NCI-H748 treated with DMSO at 0.1 percent for 48 hours (cell line): ENCODE measurements at places on chromosomes 4 and X.

GRCh38 chrX:101429934-101430333, 21.9 kb downstream of the HNRNPH2 start:
- DNase-seq, result no peak

- no peak for DNase-seq
Observed at GRCh38 chr4:75584067-75584466, 28.2 kb downstream of the ODAPH start.

GRCh38 chr4:86939729-86940575, 5.1 kb downstream of the AFF1 start:
- no peak for DNase-seq

DNA sequence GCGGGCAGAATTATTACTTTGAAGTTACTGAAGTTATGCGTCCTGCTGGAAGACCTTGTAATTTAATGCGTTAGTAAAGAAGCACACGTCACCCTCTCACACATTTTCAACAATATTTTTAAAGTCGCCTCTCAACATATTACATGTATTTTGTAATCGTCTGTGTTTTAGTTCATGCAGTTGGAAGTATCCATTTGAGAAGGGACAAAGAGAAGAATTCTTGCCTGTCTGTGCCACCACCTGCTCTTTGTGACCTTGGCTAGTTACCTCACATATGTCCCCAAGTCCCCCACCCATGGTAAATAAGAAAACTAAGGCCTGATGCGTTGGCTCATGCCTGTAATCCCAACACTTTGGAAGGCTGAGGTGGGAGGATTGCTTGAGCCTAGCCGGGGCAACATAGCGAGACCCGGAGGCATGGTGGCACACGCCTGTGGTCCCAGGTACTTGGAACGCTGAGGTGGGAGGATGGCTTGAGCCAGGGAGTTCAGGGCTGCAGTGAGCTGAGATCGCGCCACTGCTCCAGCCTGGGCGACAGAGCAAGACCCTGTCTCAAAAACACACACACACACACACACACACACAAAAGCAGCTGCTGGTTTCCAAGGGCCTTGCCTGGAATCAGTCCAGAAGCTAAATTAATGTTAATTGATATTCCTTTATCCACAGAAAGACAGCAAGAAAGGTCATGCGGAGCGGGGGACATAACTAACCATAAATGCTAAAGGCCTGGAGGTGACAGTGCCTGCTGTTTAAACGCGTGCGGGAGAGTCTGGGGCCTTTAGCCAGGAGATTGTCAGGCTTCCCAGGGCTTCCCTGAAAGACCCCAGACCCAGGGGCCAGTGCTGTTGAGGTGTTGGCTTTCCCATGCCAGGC, 811 bp downstream of the TMEM187 start:
- peak; percentile 33 for DNase-seq

- DNase-seq, result no peak
Observed at GRCh38 chr4:34363842-34364241, 1880.5 kb downstream of the ARAP2 start.
